ENCODE measurements at places on chromosomes 1 and 21.
A peak's percentile ranks its signal among the peaks of the same experiment; 100 is the strongest.

DNA sequence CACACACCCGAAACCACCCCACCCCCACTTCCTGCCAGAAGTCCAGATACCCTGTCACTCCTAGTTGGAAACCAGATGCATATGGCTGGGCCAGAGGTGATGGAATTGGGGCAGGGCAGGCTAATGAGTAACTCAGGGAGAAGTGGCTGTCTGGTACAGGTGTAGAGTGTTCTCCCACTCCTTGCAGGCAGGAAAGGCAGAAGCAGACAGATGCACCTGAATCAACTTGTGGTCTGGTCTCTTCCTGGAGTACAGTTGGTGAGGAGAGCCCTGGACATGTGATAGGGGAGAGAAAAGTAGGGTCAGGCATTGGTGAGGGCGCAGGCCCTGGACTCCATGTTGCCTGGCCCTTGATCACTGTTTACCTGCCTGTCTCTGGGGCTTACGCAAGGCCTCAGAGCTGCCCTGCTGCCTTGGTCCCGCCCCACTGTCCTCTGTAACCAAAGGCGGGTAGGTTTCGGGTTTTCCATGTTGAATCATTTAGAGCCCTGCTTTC lies 2.5 kb downstream of the CGN start:
- DNase-seq: peak; percentile 47

DNA sequence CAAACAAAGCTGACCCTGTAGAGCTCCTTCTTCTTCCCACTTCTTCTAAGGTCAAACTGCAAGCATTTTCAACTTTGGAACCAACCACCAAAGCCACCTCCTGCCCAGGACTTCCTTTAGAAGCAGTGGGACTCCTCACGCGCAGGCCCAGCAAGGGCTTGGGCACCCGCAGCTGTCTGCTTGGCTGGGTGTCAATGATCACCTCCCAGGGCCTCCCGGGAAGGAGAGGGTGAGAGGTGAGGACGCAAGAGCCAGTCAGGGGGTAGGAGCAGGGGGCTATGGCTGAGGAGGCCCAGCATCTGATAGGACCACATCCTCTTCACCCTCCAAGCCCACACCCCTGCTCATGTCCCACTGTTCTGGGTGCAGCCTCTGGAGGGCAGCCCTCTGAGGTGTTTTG lies 10.2 kb downstream of the KLHL21 start:
- no peak for DNase-seq

- DNase-seq: no peak
These were observed 13.0 kb upstream of the FAM110D start for GRCh38 chr1:26145960-26146294.

GRCh38 chr21:17763288-17764037 lies 55.7 kb downstream of the C21orf91 start:
- DNase-seq: no peak

GRCh38 chr1:244863491-244864252 lies 671 bp downstream of the HNRNPU start:
- DNase-seq: peak; percentile 39
